ELR (cell line): ENCODE measurements at places on chromosomes 2 and 18.

- no peak for DNase-seq
Measured at GRCh38 chr2:219533930-219534661, 9.5 kb downstream of the CHPF start.

DNA sequence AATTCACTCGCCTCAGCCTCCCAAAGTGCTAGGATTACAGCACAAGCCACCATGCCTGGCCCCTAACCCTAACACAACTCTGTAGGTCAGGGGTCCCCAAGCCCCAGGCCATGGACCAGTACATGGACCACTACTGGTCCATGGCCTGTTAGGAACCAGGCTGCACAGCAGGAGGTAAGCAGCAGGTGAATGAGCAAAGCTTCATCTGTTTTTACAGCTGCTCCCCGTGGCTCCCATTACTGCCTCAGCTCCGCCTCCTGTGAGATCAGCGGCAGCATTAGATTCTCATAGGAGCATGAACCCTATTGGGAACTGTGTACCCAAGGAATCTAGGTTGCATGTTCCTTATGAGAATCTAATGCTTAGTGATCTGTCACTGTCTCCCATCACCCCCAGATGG, 201.7 kb downstream of the NRP2 start:
- no peak for DNase-seq

DNA sequence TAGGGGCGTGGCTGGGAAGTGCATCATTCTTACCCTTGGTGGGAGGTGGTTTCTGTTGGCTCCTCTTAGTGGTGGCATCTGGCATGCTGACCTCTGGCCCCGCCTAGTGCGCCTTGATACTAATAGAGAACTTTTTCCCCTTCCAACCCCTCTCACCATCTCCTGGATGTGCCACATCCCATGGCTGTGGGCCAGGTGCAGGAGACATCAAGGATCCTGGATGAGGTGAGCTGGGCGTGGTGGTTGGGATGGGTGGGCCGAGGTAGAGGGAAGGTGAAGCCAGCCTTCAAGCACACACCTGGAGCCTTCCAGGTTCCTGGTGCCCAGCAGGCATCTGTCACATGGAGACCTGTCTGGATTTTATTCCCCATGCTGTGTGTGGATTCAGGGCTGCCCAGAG, 149.2 kb downstream of the DYSF start:
- no peak for DNase-seq

DNA sequence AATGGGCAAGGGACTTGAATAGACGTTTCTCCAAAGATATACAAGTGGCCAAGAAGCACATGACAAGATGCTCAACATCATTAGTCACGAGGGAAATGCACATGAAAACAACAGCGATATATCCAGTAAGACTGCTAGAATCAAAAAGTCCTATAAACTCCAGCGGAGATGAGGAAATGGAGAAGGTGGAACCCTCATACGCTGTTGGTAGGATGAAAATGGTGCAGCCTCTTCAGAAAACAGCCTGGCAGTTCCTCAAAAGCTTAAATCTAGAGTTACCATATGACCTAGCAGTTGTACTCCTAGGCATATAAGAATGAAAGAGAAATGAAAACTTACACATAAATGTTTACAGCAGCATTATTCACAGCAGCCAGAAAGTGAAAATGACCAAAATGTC, 48.1 kb downstream of the HPCAL1 start:
- DNase-seq: no peak

GRCh38 chr2:56531668-56532420, 348.1 kb downstream of the CCDC85A start:
- peak; percentile 80 for DNase-seq
